Activated CD4-positive, alpha-beta memory T cell treated with anti-CD3 and anti-CD28 coated beads for 36 hours (primary cell): ENCODE measurements at places on chromosomes 16 and 17. TPM values are rescaled to one million over a fixed set of nuclear protein-coding genes. Genes with fewer than 3 reads are reported as not detected.

Gene TMEM88
- total RNA-seq, result 2.2 TPM

Gene PPP1R1B
- not detected for total RNA-seq

GRCh38 chr16:57863434-57864160, 61.3 kb upstream of the KIFC3 start:
- peak; percentile 16 for DNase-seq

GRCh38 chr17:56114469-56114868, 38.8 kb upstream of the ANKFN1 start:
- DNase-seq, result no peak

DNA sequence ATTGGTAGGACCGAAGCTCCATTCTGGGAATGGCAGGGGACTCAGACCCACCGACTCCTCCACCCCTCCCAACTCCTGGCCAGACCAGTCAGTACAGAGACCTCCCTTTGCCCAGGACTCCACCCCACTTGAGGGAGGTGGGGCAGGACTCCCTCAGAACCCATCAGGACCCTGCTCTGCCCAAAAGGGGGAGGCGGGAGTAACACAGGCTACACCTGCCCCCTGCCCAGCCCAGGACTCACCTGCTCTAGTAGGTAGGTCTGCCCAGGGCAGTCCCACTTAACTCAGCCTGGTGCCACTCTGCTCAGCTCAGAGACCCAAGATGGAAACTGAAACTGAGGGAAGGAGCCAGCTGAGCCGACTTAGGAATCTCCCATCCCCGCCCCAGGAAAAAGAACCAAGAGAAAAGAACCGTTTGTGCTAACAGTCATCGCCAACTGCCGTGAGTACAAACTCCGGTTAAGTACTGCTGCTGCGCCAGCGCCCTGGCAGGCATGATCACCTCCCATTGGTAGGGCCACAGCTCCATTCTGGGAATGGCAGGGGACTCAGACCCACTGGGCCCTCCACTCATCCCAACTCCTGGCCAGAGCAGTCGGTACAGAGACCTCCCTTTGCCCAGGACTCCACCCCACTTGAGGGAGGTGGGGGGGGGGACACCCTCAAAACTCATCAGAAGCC, 503 bp downstream of the DHX58 start:
- peak; percentile 55 for DNase-seq

DNA sequence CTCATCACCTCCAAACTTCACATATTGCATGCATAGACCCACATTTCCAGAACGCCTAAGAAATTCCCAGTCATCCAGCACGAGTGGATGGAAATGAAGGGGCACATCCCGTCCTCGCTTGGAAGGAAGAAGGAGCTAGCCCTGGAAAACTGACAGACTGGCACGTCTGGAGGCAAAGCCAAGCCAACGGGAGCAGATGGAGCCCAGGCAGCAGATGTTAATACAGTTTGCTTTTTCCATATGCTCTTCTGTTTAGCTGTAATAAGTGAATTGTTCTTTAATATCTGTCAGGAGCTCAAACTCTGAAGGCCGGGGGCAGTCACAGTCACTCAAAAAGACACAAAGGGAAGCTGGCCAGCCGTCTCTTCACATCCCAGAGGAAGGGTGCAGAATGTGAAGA, 187.7 kb downstream of the XYLT1 start:
- DNase-seq, result no peak

GRCh38 chr17:21476867-21477266, 100.7 kb downstream of the KCNJ12 start:
- no peak for DNase-seq

DNA sequence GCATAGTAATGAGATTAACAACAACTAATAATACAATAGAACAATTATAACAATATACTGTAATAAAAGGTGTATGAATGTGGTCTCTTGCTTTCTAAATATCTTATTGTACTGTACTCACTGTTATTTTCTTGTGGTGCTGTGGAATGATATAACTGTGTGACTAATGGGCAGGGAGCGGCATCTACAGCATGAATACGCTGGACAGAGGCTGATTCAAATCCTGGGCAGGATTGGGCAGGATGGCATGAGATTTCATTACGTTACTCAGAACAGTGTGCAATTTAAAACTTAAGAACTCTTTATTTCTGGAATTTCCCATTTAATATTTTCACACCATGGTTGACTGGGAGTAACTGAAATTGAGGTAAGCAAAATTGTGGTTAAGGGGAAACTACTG, 1239.8 kb upstream of the GOT2 start:
- no peak for DNase-seq

GRCh38 chr16:88444826-88445582, 8.1 kb upstream of the ZFPM1 start:
- DNase-seq, result no peak

Gene CCR7
- total RNA-seq, result 137 TPM

Gene PRAC2
- not detected for total RNA-seq

Gene ABCC12
- total RNA-seq, result not detected

GRCh38 chr17:17372856-17373520, 69.8 kb downstream of the NT5M start:
- no peak for DNase-seq

- DNase-seq, result no peak
Observed at GRCh38 chr17:48564188-48565021, 13.7 kb downstream of the HOXB4 start.

- no peak for DNase-seq
Observed at GRCh38 chr16:85573045-85573695, 40.0 kb upstream of the GSE1 start.

Gene TNFRSF17
- total RNA-seq, result not detected

DNA sequence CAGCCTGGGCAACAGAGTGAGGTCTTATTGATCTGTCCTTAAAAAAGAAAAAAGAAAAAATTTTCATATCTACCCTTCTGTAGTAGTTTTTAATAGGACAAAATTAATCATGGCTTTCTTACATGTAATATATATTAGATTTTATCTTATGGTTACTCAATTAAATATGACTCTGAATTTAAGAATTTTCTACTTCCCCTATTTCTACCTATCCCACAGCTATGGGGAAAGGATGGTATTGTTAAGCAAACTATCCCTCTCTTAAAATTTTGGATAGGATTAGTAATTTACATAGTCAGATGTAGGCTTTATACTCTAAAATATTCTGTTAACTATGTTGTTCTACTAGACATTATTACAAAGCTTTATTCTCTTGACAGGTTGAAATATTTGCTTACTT, 62.5 kb downstream of the NQO1 start:
- no peak for DNase-seq

DNA sequence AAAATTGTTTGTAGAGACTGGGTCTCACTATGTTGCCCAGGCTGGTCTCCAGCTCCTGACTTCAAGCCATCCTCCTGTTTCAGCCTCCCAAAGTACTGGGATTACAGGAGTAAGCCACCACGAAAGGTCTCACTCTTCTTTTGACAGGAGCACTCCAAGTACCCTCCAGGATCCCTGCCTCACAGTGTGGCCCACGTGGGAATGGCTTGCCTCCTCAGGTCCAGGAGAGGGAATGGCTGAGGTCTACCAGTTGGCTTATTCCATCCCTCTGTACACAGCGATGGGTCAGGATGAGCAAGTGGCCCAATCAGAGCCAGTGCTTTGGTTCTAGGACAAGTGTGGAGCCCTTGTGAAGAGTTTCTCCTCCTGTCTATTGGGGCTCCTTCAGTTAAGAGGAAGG, 73.7 kb upstream of the ZNF423 start:
- DNase-seq, result no peak

DNA sequence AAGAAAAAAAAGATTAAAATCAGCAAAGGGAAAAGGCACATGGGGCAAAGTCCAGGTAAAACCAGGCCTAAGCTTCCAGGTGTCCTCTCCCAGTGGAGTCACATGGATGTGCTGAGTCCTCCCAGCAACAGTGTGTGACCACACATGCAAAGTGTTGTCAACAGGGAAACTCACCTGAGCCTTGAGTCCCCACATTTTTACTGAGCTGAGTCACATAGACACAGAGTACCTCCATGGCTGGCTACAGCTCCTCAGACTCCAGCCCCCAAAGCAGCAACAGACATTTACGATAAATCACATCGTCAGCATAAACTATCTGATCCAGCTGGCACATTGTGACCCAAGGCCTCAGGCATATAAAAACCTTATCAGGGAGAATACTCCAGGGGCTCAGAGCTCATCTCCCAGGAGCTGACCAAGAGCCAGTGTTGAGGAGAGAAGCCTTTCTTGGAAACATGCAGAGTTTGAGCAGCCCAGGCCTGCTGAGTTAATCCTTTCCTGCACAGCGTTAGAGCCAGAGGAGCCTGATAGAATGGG, 20.5 kb downstream of the ERCC4 start:
- DNase-seq, result no peak

- no peak for DNase-seq
Observed at GRCh38 chr17:80864751-80865150, 126.9 kb upstream of the CHMP6 start.

Gene CLEC18C
- total RNA-seq, result not detected

DNA sequence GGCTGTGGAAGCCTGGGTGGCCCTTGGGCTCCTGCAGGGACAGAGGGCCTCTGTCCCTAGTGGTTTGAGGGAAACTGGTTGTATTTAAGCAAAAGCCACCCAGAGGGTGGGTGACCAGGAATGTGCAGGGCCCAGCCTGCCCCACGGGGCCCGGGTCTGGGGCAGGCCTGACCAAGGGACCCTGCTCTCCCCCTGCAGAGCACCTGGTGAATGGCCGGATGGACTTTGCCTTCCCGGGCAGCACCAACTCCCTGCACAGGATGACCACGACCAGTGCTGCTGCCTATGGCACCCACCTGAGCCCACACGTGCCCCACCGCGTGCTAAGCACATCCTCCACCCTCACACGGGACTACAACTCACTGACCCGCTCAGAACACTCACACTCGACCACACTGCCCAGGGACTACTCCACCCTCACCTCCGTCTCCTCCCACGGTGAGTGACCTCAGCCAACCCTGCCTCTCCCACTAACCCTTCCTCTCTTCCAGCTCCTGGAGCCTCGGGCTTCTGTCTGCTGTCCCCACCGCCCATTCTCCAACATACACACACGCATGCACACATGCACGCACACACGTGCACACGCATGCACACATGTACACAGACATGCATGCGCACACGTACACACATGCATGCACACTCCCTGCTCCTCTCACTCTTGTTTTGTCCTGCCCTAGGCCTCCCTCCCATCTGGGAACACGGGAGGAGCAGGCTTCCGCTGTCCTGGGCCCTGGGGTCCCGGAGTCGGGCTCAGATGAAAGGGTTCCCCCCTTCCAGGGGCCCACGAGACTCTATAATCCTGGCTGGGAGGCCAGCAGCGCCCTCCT, 10.4 kb downstream of the GALK1 start:
- no peak for DNase-seq

GRCh38 chr17:31533546-31534155, 142.2 kb downstream of the RAB11FIP4 start:
- DNase-seq, result peak; percentile 41

DNA sequence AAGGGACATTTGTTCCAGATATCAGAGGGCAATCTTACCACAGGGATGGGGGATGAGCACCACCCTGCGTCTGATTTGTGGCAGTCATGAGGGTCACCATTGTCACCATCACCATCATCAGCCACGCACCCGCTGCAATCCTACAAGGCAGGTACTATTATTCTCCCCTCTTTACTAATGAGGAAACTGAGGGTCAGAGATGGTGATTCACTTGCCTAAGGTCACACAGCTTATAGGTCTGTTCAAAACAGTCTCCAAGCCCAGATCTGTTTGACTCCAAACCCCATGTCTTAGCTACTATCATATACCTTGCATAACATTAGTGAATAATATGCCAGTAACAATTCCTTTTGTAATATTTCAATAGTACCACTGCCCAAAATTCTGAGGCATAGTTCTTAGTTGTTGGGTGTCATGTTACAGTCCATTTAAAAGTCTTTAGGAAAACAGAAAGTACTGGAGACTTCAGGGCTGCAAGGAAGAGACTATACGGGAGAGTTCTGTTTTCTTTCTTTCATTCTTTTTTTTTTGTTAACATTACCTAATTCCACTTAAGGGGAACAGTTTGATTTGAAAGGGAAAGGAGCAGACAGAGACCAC, 166.4 kb downstream of the C16orf95 start:
- DNase-seq, result no peak

Gene HBA2
- not detected for total RNA-seq

GRCh38 chr17:56305007-56305406, 151.7 kb downstream of the ANKFN1 start:
- DNase-seq, result no peak

DNA sequence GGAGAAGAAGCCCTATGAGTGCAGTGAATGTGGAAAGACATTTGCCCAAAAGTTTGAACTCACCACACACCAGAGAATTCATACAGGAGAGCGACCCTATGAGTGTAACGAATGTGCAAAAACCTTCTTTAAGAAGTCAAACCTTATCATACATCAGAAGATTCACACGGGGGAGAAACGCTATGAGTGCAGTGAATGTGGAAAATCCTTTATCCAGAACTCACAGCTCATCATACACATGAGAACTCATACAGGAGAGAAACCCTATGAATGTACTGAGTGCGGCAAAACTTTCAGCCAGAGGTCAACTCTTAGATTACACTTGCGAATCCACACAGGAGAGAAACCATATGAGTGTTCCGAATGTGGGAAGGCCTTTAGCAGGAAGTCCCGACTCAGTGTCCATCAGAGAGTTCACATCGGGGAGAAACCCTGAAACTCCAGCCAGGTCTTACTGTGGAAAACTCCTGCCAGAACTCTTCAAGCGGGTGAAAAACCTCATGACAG, 21.6 kb downstream of the ZFP1 start:
- no peak for DNase-seq

GRCh38 chr17:74296548-74296936, 22.5 kb downstream of the DNAI2 start:
- DNase-seq, result peak; percentile 73

Gene TBX2
- not detected for total RNA-seq

Gene CAVIN1
- 2.5 TPM for total RNA-seq

Gene JUP
- 0.29 TPM for total RNA-seq

DNA sequence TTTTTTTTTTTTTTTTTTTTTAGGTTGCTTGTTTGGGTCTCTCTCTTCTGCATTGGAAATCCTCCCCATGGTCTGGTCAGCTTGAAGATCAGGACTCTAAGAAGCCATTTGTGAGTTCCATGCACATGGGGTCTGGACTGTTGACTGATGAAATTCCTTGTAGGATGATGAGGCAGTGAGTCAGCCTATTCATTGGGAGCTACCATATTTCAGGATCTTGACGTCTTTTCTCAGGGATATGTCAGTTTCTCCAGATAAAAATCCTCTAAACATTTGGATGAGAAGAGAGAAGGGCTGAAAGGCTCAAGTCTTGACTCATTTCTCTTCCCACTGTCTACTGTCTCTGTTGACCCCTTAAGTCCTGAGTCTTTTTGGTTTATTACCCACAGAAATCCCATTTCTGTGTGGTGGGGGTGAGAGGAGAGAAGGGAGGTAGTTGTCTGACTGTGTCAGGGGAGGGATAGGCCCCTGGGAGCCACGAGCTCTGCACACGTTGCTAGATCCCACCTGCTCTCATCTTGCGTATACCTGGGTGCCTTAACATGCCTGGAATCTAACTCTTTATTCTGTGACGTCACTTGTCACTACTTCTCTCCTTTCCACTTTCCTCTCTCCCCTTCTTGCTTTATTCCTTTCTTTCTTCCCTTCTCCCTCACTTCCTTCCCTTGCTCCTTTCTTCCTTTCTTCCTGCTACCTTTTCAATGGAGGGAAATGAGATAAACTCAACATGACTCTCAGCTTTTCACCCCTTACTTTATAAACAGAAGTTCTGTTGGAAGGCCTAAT, 333.1 kb upstream of the XYLT1 start:
- no peak for DNase-seq
